NCI-H2029 (cell line): ENCODE measurements at places on chromosomes 4 and X.

- DNase-seq, result no peak
Measured at GRCh38 chrX:54076903-54077302, 32.6 kb upstream of the PHF8 start.

DNA sequence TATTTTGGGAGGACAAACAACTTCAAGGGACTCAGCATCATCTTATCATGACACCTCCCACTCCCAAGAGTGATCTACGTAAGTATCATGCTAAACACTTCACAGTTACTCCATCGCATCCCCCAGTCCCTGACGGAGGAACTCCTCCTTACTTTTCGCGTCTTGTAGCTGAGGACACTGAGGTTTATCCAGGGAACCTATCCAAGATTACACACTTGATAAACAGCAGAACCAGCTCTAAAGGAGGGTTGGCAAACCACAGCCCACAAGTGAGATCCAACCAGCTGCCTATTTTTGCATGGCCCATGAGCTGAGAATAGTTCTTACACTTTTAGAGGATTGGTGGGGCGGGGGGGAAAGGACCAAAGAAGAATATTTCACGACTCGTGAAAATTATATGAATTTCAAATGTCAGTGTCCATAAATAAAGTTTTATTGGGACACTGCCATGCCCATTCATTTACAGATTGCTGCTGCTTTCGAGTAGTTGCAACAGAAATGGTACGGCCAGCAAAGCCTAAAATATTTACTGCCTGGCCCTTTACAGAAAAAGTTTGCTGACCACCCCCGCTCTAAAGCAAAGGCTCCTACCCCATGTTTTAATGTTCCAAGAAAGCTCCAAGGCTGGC lies 47.8 kb downstream of the SEPSECS start:
- no peak for DNase-seq

DNA sequence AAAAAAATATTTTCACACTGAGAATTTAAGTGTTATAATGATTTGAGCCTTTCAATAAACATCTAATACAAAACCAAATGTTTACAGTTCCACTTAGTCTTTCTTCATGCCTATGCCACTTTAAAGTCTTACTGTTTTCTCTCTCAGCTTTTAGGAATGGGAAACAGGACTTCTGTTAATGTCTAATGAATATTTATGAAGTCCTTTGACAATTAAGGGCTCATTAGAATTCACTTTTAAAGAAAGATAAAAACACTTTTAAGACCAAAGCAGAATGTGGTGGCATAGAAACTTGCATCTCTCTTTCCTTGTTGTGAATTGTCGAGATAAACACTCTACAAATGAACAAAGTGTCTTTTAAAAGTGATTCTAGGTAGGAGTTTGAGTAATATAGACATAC lies 315.9 kb downstream of the BMPR1B start:
- DNase-seq, result no peak

- no peak for DNase-seq
Measured at GRCh38 chrX:6941041-6941440, 206.5 kb upstream of the STS start.

GRCh38 chr4:76233529-76233928 lies 18.0 kb upstream of the FAM47E start:
- no peak for DNase-seq

DNA sequence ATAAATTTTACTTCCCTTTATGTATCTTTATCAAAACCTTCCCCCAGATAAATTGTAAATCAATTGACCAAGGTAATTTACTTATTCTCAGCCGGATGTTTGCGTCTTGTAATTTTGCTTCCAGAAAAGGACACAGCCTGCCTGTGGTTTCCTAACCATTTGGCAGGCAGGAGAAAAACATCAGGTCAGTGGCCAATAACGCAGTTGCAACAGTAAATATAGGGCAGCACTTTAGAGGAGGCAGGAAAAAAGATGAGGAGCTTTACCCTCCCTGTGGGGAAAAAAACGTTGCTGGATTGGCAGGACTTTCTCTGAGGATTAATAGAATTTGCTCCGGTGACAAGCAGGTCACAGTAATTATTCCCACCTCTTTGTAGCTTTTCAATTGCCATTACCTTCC lies 2618.1 kb downstream of the ARAP2 start:
- no peak for DNase-seq

- no peak for DNase-seq
Measured at GRCh38 chr4:169159624-169160171, 111.1 kb downstream of the SH3RF1 start.

DNA sequence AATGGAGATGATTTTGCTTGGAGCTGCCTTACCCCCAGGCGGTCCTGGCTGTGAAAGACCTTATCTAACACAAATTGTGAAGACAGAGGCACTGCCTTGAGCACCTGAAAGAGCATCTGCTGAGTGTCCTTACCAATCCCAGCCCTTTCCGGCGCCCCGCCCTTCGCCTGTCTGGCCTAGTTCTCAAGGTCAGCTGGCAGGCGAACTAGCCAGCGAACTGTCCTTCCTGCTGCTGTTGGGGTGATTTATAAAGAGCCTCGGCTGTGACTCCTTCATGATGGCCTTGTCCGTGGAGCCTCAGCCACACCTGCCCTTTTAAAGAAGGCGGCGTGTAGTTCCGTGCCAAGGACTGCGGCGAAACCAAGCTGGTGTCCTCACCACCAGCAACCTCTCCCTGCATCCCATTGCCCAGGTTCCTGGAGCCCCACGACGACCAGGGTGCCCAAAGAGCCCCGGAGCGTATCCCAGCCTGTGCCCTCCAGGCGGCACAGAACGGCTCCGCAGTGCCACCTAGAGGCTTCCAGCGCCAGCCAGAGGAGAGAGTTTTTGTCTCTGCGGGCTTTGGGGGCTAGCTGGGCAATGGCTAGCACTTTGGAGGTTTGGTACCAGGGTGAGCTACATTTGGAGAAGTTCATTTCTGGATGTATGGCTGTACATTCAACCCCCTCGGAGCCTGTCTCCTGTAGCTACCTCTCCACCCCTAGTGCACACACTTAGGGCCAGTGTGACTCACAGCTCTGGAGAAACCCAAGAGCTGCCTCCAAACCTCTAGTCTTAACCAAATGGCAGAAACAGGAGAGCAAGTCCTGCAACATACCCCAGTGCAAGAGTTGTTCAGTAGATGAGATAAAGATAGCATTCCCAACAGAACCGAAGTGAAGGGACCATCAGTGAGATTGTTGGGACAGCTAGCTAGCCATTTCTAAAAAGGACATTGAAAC lies 36.8 kb upstream of the VMA21 start:
- DNase-seq, result peak; percentile 8

- no peak for DNase-seq
Measured at GRCh38 chrX:12657881-12658280, 133.3 kb upstream of the PRPS2 start.

- DNase-seq, result no peak
Measured at GRCh38 chr4:71559957-71560571, 221.2 kb downstream of the SLC4A4 start.

DNA sequence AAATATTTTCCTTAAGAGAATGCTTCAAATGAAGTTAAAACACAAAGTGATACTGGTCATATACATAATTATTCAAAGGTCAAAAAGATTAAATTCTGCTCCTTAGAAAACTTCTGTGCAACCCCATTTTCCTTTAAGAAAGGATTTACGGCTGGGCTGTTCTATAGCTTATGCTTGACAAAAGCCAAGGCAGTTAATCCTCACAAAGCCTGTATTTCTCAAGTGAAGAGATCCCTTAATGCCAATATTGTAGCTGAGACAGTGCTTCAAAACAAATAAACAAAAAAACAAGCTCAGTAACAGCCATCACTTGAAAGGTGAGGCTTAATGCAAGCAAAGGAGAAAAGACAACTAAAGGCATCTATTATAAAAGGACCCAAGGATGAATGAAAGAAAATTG lies 42.5 kb downstream of the BTC start:
- DNase-seq, result no peak

GRCh38 chrX:132171881-132172280 lies 44.1 kb upstream of the FRMD7 start:
- no peak for DNase-seq

DNA sequence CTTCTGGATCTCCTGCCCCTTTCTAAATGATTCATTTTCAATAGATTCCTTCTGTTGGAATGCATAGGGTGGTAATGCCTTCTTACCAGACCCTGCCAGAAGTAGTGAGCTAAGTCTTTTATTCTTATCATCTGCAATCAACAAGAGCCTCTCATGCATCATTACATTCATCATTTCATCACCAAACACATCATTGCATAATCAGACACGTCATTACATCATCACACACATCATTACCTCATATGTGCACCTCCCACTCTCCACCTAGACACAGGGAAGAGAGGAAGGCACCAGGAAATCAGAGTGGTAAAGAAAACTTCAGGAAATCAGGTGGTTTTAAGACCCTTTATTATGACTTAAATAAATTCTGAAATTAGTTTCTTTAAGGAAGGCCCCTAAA lies 45.0 kb downstream of the VCX2 start:
- no peak for DNase-seq

DNA sequence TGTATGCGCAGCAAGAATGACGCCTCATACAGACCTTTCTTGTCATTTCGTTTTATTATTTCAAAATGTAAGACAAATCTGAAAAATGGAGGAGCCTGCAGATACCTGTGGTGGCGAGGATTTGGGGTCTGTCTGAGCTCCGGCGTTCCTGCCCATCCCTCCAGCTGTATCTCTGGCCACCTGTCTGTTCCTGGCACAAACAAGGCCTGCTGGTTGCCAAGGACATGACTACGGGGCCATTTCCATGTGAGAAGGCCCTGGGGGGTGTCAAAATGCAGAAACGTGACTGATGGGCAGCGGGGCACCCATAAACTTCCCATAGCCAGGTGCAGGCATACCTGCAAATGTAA lies 591 bp upstream of the TSPAN7 start:
- no peak for DNase-seq

GRCh38 chr4:123617791-123618190 lies 221.2 kb downstream of the SPRY1 start:
- no peak for DNase-seq

DNA sequence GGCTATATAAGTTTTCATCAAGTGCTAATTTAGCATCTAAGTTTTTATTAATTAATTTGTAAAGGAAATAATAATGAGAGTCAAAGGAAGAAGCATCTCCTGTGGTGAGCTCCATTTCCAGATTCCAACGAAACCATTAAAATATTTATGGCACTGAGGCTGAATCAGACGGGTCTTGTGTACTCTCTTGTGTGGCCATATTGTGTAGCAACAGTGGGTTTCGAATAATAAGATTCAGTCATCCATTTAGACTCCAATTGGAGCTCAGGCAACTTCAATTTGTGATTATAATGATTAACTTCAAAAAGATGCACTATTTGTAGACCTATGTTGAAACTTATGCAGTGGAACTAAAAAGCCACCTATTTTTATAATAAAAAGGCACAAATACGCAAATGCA lies 82.4 kb downstream of the SNCA start:
- no peak for DNase-seq

GRCh38 chr4:14902342-14902741 lies 99.9 kb upstream of the CPEB2 start:
- DNase-seq, result no peak

- no peak for DNase-seq
Measured at GRCh38 chr4:183960046-183960420, 54.9 kb downstream of the STOX2 start.

GRCh38 chrX:110145854-110146253 lies 142.9 kb downstream of the TMEM164 start:
- DNase-seq, result no peak

DNA sequence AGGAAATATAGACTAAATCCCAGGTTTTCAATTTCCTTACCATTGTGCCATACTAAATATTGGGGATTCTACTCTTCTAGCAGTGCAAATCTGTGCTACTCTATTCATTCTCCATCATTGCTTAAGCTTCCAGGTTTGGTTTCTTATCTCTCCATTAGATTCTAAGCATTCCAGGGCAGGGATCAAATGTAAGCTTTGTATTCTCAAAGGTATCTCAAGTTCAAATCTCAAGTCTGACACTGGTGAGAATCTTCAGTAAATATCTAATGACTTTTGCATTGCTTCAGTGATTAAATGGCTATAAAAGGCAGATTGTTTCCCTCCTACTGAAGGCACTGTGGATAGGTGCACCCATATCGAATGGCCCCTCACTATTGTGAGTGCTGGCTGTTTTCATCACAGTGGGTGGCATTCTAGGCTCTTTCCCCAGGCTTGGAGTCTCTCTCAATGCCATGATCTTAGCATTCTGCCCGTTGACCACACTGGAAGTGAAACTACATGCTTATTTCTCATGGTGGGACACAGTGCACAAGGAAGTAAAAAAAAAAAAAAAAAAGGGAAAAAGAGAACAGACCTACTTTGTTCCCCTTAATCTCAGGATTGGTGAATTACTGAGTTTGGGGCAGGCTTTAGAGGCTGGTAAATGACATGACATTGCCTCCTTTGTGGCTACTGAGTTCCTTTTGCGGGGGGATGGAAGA lies 28.7 kb downstream of the FAM9C start:
- DNase-seq, result no peak

- no peak for DNase-seq
Measured at GRCh38 chr4:117898496-117898895, 135.8 kb upstream of the NDST3 start.
